Transverse colon (tissue), 4 donors: ENCODE measurements at places on chromosomes 7 and 10. TPM values are rescaled to one million over a fixed set of nuclear protein-coding genes. Genes with fewer than 3 reads are reported as not detected.

CRYGN gene
- not detected for total RNA-seq

GRCh38 chr7:29372351-29373090, 177.9 kb downstream of the CHN2 start:
- no peak for DNase-seq

DNA sequence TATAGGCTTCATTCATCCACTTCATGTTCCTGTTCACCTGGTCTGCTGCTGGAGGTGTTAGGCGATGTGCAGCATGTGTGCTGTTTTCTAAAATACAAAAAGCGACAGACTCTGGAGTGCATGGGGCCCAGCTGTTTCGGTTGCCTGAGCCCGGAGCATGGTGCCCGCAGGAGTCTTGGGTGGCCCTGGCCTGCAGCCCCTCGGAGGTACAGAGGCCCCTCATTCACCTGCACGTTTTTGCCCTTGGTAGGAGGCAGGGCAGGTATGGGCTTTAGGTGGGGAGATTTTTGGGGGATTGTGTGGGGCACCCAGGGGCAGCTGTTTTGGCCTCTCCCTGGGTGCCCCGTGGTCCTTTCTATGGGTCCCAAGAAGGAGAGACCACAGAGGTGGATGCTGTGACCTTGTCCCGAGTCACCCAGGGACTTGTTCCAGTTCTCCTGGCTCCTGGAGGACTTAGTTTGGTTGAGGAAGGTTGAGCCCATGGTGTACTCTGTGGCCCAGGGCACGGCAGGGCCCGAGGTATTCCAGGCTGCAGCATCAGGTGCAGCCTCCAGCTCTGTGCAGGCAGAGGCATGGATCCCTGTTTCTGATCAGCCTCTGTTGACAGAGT, 130.7 kb downstream of the TRRAP start:
- no peak for DNase-seq

- no peak for DNase-seq
Observed at GRCh38 chr7:11192506-11192905, 218.8 kb downstream of the PHF14 start.

PRSS37 gene
- total RNA-seq = not detected

DNA sequence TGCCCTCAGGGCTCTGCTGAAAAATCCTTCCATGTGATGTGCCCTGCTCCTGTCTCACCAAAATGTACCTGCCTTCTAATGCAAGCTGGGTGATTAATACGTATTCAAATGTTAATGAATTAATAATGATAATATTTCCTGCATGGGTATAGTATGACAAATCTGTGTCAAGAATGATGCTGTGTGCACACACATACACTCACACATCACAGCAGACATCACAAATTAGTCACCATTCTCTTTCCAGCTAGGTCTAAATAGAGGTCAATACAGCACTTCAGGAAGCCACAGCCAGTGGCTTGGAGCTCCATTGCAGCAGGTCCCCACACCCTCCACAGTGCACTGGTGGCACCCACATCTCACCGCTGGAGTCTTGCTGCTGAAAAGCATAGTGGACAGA, 681.2 kb upstream of the NRP1 start:
- DNase-seq = no peak

DNA sequence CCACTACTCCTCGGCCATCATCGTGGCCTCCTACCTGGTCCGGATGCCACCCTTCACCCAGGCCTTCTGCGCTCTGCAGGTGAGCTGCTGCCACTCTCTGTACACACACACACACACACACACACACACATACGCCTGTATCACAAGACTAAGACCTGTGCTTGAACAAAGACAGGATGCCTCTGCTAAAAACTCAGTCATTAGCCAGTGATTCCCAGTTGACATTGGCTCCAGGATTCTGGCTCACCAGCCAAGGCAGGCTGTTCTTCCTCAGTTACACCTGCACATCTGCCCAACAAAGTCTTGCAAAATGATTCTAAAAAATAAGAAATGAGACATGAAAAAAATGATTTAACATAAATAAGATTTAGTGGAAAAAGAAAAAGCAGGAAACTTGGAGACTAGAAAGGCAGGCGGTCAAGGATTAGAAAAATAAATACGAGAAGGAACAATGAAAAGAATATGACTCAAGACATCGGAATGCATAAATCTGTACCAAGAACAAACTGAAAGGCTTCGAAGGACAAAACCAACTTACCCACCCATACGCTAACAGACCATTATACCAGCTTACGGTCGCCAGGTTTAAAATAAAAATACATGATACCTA, 7.4 kb upstream of the LRRC18 start:
- DNase-seq = no peak

DNA sequence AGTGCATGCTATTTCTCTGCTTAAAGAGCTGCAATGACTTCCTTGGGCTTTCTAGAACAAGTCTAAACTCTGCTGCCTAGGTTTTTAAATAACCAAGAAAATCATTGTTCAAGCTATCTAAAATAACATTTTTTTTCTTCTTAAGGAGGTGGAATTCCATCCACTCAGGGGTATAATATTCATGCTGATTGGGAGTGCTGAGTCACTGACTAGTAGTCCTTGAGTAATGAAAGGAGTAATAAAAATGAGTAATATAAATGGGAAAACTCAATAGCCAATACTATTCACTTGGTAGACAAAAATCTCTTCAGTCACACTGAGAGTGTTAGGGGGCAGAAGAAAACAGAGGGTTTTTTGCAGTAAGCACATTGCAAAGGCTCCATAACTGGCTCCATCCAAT, 72.0 kb downstream of the GFRA1 start:
- DNase-seq = no peak

DNA sequence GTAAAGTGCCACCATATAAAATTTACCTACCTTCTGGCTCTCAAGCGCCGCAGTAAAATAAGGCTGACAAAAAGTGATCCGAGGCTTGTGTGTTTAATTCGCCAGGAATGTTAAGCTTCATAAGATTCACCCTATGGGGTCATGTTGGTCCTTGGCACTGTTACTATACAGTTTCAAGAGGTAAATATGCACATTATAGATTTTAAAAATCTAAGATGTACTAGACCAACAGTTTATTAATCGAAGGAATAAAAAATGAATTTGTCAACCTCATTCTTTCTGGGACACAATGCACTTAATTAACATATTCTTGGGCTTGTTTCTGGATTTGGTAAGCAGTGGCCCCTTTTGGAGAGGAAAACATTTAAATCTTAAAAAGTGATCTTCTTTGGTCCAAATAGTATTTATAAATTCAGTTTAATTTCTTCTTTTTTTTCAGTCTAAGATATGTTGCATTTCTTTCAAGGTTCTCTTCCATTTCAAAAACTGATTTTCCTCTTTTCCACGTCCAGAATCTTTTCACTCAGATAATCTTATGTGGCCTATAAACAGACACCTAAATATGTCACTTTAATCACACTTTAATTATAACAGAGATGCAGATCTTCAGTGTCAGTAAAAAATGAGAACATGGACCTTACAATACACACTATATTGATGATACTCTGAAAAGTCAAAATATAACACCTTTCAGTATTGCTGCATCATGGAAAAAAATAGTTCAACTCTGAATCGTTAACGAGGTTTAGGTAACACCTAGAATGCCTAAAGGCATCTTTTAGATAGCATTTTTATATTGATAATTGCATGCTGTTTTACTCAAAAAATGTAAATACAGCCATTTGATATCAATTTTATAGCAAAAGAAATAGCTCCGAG, 3.8 kb upstream of the SKIDA1 start:
- DNase-seq = no peak

- DNase-seq = no peak
Observed at GRCh38 chr10:71346731-71347130, 27.7 kb downstream of the SLC29A3 start.

- no peak for DNase-seq
Observed at GRCh38 chr10:35058134-35058533, 32.0 kb downstream of the CUL2 start.

DNA sequence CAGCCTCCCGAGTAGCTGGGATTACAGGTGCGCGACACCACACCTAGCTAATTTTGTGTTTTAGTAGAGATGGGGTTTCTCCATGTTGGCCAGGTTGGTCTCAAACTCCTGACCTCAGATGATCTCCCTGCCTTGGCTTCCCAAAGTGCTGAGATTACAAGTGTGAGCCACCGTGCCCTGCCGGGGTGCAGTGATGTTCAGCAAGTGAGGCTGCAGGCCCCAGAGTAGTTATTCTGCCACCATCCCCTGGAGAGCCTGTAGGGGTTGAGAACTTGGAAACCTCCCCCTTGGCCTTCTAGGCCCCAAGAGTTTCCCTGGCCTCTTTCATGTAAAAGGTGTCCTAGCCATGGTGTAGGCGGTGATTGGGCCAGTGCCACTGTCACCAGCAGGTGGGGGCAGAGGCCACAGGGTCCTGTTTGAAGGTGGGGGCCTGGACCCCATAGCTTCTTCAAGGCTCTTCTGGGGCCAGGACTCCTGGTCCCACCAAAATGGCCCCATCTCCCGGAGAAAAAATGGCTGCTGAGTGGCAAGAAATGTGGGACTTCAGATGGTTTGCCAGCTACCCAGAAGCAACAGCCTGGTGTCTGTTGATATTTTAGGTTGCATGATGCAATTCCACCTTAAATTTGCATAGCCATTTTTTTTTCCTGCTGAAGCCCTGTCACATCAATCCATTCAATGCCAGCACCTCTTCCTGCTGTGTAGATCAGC, 25.5 kb upstream of the INMT start:
- no peak for DNase-seq

CAMK2G gene
- 89.7 TPM for total RNA-seq

GRCh38 chr7:84145892-84146291, 48.7 kb downstream of the SEMA3A start:
- no peak for DNase-seq

IGF2BP3 gene
- total RNA-seq = not detected

DNA sequence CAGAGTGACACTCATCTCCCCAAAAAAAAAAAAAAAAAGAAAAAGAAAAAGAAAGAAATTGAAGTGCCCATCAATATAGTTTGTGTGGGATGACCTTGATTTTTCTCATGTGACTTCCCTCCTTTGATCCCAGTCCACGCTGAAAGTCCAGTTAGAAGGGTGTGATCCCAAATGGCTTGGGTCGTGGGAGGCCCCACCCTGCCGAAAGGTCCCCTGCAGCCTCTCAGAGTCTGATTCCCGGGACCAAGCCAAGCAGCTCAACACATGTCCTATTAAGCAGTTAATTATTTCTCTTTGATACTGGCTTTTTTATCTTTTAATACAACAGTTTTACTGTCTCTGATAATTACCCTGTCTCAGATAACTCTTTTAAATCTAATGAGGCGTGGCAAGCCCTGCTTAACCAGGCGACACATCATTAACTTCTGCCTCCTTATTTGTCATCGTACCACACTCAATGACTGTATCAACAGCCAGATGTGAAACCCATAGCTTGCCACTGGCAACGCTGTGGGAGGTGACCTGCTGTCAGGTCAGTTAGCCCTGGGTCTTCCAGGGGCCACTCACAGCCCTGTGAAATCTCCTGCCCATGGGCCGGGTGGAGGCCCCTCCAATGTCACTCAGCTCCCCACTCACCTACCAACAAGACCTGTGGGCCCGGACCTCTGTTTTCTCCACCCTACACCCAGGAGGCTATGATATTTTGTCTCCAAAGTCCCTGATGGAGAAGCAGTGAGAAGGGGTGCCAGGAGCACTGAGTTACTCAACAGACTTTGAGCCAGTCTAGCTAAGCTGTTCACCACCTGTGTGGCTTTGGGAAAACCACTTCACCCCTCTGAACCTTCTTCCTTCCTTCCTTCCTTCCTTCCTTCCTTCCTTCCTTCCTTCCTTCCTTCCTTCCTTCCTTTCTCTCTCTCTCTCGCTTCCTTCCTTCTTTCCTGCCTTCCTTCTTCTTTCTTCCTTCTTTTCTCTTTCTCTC, 110.0 kb upstream of the SFMBT2 start:
- no peak for DNase-seq
